ENCODE measurements at places on chromosomes 3 and 15. TPM values are rescaled to one million over a fixed set of nuclear protein-coding genes. Genes with fewer than 3 reads are reported as not detected.

Gene GOLGA6D
- total RNA-seq: not detected

Gene USP4
- 31.7 TPM for total RNA-seq

Gene HGD
- not detected for total RNA-seq

Gene BBX
- 81.8 TPM for total RNA-seq

Gene INKA1
- total RNA-seq: 5.7 TPM

Gene FAM81A
- 0.76 TPM for total RNA-seq

Gene GCNT3
- total RNA-seq: not detected

Gene DENND6A
- 61.4 TPM for total RNA-seq

Gene FRMD5
- not detected for total RNA-seq

Gene ISLR
- not detected for total RNA-seq

Gene USP8
- total RNA-seq: 62.1 TPM

Gene C3orf85
- not detected for total RNA-seq

Gene SIDT1
- total RNA-seq: 11.3 TPM

Gene SLC6A1
- not detected for total RNA-seq

Gene ASB14
- total RNA-seq: 0.04 TPM

Gene PRR20G
- not detected for total RNA-seq

Gene EPHA3
- not detected for total RNA-seq

Gene TM4SF18
- not detected for total RNA-seq

Gene WDR93
- not detected for total RNA-seq

Gene TMEM212
- not detected for total RNA-seq

Gene ACTRT3
- 4.2 TPM for total RNA-seq

Gene ECE2
- 0.15 TPM for total RNA-seq

Gene DPPA4
- not detected for total RNA-seq

Gene RNU5B-1
- not detected for total RNA-seq

Gene DRD3
- not detected for total RNA-seq

Gene SLC22A14
- not detected for total RNA-seq

Gene ISL2
- total RNA-seq: 8.7 TPM

Gene GNAT1
- total RNA-seq: not detected

Gene LRRC31
- total RNA-seq: not detected

Gene KLHL40
- total RNA-seq: not detected

Gene SERPINI2
- not detected for total RNA-seq

Gene OCA2
- total RNA-seq: not detected

Gene RUBCN
- total RNA-seq: 128 TPM

Gene ZBBX
- not detected for total RNA-seq

Gene SLC12A1
- not detected for total RNA-seq

Gene RBM15B
- total RNA-seq: 26.1 TPM

Gene PSTPIP1
- 40.4 TPM for total RNA-seq

Gene MCF2L2
- 12.2 TPM for total RNA-seq

Gene AGBL1
- not detected for total RNA-seq

Gene LHFPL4
- total RNA-seq: not detected
